ENCODE measurements at places on chromosomes 5 and 9.

GRCh38 chr9:126663661-126664072 is 49.9 kb downstream of the LMX1B start:
- ATAC-seq = no peak

DNA sequence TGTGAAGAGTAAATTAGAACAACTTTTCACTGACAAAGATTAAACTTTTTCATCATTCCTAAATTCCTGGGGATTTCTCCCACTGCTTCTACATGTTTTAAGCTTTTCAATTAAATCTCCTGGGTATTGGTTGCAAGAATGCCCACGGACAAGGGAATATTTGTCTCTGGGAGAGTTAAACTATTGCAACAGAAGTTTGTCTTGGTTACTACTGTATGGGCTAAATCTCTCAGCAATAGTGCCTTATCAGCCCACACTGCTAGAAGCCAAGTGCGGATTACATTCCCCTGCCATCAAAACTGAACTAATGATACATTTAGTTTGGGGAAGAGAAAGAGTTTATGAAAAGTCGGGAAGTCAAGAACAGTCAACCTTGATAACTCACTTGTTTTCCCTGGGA is 528.2 kb upstream of the C9orf72 start:
- ATAC-seq = no peak

DNA sequence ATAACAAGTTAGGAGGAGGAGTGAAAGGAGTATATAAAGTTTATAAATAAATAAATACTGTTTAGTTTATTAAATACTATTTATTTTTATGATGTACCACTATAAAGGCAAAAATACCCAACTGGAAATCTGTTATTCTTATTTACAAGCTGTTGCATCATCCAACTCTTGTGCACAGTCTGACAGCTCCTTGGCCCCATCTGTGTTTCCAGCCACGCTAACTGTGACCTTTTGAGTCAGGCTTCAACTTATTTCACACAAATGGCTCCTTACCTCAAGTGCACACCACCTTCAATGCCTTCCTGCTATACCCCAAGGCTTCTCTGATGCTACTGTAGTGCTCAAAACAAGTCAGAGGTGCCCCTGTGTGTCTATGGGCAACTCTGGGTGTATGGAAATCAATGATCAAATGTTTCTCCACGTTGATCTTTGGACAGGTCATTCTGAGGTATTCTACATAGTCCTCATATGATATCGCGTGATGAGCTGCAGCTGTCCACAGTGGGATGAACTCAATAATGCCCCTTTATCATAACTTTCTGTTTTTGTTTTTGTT is 303.2 kb upstream of the GRAMD2B start:
- ATAC-seq = no peak

- no peak for ATAC-seq
These were observed 509.9 kb upstream of the ZNF608 start for GRCh38 chr5:125256296-125256695.

DNA sequence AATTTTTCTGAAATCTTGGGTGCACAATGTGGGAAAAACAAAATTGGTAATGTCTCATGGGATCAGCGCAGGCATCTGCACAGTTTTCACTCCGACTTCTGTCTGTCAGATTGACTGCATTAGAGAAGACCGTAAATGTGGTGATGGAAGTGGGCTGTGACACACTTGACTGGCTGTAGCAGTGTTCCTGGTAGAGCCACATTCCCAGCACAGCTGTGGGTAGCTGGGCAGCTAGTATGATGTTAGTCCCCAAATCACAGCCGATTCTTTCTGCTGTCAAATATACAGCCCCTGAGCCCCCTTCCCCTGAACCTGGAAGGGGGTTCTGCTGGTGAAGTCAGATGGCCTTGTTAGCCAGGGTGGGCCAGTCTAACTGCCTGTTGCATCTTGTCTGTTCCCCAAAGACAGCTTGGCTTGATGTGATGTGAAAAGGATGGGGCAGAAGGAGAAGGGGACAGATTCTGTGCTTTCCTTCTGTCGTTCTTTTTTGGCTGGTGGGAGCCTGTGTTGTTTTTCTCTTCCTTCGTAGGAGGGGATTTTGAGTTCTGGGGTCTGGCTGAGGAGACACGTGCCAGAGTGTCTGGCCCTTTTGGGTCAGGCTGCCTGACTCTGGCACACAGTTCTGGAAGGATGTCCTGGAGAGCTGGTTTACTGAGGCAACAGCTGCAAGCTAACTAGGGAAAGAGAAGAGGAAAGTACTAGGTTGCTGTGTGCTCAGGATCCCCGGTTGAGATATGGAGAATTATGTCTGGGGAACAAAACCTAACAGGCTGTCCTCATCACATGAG is 66.4 kb upstream of the SPRY4 start:
- peak; percentile 15 for ATAC-seq

- ATAC-seq = no peak
These were observed 145.5 kb upstream of the MAP3K1 start for GRCh38 chr5:56669534-56670483.

DNA sequence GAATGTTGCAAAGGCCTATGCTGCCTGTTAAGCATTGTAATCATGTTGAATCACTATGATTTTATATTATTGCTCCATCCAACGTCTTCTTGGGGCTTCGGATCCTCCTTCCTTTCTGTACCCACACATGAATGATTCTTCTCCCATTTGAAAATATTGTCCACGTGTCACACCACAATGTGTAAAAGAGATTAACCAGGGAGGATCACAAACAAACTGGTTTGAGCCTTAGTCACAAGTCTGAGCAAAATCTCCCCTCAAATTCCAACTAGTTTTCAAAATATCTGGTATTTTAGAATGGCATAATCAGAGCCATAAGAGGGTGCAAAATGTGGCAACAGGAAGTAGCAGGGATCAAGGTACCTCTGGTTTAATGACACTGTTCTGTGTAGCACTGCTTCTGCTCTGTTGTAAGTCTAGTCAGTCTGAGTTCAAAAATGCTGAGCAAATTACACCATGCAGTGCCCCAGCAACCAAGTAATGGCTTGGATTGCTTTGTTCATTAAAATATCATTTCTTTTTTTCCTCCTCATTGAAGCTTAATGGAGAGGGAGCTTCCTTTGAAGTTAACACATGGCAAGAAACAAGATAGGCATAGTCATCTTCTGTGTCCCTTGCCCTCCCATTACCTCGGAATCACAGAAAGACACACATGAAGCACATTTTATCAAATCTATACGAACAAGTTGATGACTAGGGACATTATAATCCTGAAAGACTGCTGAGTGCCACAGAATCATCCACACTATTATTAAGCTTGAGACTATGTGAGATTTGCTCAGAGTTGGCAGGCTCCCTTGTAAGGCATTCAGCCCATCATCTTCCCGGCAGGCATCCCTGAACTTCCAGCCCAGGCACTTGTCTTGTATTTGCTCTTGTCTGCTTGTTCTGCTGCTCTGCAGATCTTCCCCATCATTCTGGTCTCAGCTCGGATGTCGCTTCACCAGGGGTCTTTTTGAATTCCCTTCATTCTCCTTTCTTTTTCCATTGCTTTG is 102.0 kb upstream of the PRLR start:
- no peak for ATAC-seq

DNA sequence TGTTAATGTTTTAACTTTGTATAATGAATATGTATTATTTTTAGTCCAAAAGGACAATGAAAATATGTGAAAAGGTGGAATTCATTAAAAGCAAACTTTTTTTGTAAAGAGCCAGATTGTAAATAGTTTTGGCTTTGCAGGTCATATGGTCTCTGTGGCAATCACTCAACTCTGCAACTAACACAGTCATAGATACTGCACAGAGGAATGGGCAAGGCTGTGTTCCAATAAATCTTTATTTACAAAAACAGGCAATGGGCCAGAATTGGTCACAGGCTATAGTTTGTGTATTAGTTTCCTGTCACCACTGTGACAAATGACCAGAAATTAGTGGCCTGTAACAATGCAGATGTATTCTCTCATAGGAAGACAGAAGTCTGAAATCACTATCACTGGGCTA is 125.4 kb upstream of the PTCH1 start:
- no peak for ATAC-seq

GRCh38 chr9:87545858-87546257 is 48.2 kb downstream of the DAPK1 start:
- no peak for ATAC-seq

DNA sequence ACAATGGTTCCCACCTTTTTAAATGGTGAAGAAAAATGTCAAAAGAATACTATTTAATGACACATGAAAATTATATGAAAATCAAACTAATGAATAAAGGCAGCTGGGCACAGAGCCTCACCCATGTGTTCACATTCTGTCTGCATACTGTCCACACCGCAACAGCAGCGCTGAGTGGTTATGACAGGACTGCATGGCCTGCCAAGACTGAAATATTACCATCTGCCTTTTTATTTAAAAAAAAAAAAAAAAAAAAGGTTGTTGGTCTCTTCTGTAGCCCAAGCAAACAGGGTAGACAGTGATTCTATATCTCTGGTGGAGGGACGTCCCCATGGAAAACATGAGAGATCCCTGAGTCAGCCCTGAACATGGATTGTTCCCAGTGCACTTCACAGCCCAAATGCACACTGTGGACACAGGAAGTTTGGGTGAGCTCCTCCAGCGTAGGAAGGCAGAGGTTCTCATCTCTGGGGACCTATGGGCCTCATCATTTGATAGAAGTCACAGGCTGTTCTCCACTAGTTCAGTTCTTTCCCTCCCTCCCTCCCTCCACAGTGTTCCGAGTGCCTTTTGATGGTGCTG is 44.9 kb upstream of the SHC3 start:
- peak; percentile 83 for ATAC-seq

GRCh38 chr9:110015759-110016158 is 192.2 kb downstream of the C9orf152 start:
- peak; percentile 84 for ATAC-seq

- ATAC-seq = no peak
These were observed 19.7 kb downstream of the C6 start for GRCh38 chr5:41193456-41194205.

DNA sequence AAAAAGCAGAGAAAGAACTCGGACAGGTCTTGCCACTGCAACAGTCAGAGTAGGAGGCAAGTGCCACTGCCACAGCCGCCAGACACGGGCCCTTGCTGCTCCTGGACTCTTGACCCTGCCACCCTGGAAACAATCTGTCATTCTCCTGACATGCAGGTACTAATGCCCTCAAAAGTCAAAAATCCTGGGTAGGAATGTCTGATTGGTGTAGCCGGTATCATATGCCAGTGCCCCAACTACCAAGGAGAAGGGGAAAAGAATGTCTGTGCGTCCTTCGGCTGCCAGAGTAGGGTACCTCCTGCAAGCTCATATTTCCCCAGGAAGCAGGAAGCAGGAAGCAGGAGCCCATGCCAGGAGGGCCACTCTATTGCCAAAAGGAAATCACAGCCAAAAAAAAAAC is 30.5 kb upstream of the F2RL1 start:
- ATAC-seq = no peak

DNA sequence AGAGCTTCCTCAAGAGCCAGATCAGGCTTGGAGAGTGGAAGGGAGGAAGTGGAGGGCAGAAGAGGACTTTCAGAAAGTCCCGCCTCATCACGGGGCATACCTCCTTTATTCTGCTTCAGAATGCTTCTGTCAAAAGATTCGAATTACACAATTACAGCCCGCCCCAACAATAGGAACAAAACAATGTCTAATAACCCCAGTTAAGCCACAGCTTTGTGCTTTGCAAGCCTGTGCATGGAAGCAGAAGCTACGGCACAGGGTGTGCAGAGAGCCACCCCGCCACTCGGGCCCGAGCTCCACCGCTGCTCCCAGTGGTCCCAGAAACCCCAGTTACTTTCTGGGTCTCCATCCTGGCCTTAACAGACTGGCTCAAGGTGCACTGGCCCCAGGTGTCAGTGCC is 23.5 kb downstream of the HNRNPH1 start:
- no peak for ATAC-seq

GRCh38 chr5:171801-172331 is 19.4 kb upstream of the LRRC14B start:
- ATAC-seq = no peak

GRCh38 chr5:21121213-21121612 is 1133.2 kb upstream of the CDH18 start:
- ATAC-seq = no peak

DNA sequence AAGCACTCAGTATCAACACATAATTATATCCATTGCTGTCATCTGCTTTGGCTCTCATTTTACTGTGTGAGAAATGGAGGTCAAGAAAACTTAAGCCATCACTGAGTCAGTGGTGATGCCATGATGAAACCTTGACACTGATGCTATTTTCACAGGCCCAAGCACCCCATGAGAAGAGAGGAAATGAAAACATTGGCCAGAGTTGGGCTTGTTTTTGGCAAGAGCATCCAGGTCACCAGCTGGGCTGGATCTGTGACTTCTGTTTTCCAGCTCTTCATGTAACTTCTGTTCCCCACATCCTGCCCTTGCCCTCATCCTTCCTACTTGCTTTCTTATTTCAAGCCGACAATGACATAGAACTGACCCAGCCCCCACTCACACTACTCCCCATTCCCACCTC is 10.0 kb downstream of the LCP2 start:
- no peak for ATAC-seq

DNA sequence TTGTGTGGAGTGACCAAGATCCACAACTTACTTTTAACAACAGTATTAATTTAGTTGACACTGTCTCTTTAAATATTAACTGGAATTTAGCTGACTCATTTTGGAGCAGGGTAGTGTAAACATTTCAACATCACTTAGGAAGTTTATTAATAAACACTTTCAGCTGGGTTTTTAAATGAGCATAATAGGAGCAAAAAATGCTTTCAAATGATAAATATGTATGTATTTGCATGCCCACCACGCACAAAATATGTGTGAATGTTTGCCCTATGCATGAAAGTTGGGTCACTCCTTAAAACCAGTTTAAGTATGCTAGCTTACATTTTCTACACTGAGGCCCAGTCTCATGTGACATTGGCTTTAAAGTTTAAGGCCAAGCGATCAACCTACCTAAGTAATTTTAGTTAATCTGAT is 2.9 kb downstream of the ZFAND5 start:
- no peak for ATAC-seq

GRCh38 chr5:40955313-40955712 is 46.0 kb downstream of the C7 start:
- ATAC-seq = no peak

GRCh38 chr5:170527991-170528390 is 24.2 kb downstream of the KCNIP1 start:
- ATAC-seq = no peak

DNA sequence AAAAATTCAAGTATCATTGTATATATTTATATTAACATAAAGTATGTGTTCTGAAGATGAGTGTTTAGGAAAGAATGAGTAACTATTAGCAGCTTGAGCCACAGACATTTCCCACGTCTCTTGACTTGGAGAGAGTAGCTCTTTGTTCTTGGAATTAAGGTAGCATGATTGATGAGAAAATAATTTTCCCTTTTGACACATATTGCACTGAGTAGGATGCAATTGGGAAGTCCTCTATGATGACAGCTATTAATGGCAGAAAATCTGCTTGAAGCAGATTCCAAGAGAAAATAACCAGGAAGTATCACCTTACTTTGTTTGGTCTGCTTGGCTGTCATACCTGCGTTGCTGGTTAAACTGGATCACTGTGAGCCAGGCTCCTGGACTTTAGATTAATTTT is 204.8 kb downstream of the TLE4 start:
- no peak for ATAC-seq

GRCh38 chr9:91255327-91255726 is 106.4 kb downstream of the AUH start:
- peak; percentile 93 for ATAC-seq

- ATAC-seq = peak; percentile 63
These were observed 1.6 kb upstream of the PAPPA start for GRCh38 chr9:116151966-116152381.

GRCh38 chr5:17120209-17120608 is 97.2 kb upstream of the BASP1 start:
- ATAC-seq = no peak

- ATAC-seq = no peak
These were observed 10.1 kb downstream of the TLR4 start for GRCh38 chr9:117714282-117714681.

GRCh38 chr9:136544964-136545691 is 720 bp downstream of the NOTCH1 start:
- no peak for ATAC-seq

- ATAC-seq = no peak
These were observed 41.9 kb downstream of the LAMC3 start for GRCh38 chr9:131050831-131051230.
